ENCODE measurements at places on chromosomes 1 and 21.

DNA sequence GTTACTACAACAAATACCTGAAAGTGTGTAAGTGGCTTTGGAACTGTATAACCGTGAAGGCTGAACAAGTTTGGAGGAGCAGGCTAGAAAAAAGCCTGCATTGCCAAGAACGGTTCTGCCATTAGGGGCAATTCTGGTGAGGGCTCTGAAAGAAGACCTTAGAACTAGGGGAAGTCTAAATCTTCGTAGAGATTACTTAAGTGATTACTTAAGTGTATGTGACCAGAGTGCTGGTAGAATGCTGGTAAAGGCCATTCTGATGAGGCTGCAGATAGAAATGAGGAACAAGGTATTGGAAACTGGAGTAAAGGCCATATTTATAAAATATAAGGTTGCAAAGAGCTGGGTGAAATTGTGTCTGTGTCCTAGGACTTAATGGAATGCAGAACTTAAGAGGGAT lies 158.0 kb downstream of the CLIC6 start:
- no peak for DNase-seq

DNA sequence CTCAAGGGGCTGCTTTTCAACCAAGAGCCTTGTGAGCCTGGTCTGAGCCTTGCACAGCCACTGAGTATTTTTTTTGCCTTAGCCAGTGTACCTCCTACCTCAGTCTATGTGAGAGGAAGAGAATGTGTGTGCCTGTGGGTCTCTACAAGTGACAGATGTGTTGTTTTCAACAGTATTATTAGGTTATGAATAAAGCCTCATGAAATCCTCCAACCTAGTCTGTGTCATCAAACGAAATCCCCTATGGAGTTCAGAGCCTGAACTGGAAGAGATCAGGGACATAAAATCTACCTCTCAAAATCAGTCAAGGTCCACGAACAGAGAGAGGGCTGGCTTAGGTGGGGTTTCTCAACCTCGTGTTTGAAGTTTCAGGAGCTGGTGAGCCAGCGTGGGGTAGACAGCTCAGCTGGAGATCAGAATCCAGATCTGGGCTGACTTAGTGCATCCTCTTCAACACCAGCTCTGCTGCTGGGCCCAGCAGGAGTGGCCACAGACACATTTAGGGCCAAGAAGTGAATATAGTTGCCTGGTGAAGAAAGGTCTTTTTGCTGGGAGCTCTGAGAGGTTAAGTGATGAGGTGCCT lies 8.2 kb downstream of the XKR8 start:
- DNase-seq, result no peak

DNA sequence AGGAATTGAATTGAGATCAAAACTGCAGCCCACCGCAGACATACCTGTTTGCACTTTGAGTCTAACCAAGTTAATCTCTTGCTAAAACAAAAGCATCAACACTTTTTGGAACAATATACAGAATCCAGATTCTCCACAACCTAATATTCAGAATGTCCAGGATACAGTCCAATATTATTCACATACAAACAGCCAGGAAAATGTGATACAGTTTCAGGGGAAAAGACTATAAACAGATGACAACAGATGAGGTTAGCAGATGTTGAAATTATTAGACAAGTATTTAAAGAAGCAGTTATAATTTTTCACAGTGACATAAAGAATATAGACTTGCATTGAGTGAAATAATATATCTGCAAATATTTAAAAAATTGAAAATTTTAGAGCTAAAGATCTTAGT lies 678.1 kb upstream of the CXADR start:
- DNase-seq, result no peak

GRCh38 chr1:235527196-235527814 lies 23.1 kb upstream of the B3GALNT2 start:
- DNase-seq, result no peak

DNA sequence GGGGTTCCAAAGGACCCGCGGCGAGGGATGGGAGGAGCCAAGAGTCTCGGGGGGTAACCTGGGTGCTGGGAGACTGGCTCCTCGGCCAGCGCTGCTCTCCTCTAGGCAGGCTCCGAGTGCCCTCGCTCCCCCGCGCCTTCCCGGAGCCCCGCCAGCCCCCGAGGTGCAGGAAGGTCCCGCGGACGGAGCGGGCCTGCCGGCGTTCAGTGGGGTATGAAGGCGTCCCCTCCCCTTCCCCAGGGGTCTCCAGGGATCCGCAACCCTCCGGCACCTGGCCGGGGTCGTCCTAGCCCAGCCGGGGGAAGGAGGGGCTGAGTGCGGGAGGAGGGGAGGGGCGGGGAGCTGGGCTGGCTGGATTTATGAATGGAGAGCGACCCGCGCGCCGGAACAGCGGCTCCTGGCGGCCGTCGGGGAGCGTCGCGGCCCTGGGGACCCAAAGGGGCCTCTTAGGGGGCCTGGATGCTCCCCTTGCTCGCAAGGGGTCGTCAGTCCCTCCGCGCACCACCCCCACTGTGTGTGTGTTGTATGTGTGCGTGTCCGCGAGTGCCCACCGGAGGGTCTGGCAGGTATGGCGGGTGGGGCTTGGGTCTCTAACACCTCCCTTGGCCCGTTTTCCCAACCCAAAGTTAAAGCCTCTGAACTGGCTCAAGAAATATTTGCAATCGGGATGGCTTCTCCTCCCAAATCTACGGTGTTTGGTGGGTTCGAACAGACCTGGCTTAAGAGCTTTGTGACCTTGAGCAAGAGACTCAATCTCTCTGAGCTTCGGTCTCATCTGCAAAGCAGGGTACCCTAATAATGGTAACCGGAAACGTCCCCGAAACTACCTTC lies 642 bp downstream of the HCRTR1 start:
- peak; percentile 35 for DNase-seq

DNA sequence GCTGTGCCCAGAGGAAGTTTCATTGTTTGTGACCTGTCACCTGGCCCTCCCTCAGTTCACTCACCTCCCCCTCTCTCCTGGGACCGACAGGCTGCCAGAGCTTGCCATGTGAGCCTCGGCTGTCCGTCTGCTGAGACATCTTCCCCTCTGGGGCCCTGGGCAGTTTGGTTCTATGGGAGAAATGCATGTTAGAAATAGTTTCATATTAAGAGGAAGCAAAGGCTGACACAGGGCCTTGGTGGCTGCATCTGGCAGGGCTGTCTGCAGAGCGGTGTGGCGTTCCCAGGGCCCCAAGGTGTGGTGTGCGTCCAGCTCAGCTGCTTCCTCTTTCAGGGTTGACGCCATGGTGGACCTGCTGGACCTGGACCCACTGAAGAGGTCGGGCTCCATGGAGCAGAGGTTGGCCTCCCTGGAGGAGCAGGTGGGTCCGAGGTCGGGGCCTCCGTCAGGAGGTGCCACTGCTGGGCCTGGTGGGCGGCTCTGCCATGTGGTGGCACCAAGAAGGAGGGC lies 31.9 kb upstream of the LRRC3 start:
- no peak for DNase-seq

DNA sequence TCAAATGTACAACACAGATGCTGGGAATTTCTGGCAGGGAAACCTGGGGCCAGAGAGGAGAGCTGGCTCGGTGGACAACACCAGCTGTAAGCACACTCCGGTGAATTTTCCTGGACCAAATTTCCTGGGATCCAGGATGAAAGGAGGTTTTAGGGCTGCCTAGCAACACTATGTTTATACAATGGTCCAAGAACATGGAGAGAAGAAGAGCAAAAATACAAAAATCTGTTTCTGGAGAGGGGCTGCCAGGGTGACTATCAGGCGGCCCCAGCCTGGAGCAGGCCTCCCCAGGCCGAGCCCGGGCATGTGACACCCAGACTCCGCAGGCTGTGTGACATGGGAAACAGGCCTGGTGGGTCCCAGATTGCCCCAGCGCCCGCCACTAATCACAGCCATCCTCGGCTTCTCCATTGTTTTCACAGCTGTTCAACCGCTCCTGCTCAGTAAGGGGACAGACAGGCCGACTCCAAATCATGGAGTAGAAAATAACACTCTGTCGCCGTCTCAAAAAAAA lies 336.0 kb upstream of the NFIA start:
- DNase-seq, result no peak

- DNase-seq, result no peak
These were observed 47.5 kb downstream of the SYDE2 start for GRCh38 chr1:85153149-85153891.

DNA sequence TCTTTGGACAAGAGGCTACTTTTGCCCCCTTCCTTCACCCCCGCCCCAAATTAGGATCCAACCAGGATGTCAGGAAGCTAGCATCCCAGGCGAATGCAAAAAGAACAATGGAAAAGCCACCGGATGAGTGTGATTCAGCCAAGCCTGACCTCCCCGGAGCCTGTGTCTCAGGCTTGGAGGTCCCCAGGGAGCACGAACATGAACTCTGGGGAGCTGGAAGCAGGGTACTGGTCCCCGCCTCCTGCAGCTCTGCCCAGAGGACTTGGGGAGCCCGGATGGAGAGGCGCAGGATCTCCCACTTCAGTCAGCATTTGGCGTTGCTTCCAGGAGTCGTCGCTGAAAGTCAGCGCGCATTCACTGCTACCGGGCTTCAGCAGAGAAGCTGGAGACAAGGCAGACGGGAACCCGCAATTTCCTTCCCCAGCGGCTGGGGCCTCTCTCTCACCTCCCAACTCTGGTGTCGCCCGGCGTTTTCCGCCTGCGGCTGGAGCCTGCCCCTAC lies 1.8 kb upstream of the TBX15 start:
- no peak for DNase-seq

GRCh38 chr1:223038288-223039006 lies 104.6 kb downstream of the TLR5 start:
- DNase-seq, result no peak

DNA sequence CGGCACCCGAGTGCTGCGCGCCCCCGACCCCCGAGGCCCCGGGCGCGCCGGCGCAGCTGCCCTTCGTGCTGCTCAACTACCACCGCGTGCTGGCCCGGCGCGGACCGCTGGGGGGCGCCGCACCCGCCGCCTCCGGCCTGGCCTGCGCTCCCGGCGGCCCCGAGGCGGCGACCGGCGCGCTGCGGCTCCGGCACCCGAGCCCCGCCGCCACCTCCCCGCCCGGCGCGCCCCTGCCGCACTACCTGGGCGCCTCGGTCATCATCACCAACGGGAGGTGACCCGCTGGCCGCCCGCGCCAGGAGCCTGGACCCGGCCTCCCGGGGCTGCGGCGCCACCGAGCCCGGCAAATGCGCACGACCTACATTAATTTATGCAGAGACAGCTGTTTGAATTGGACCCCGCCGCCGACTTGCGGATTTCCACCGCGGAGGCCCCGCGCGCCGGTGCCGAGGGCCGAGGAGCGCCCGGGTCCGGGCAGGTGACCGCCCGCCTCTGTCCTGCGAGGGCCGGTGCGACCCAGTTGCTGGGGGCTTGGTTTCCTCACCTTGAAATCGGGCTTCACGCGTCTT lies 49.0 kb downstream of the SIM2 start:
- DNase-seq, result no peak

DNA sequence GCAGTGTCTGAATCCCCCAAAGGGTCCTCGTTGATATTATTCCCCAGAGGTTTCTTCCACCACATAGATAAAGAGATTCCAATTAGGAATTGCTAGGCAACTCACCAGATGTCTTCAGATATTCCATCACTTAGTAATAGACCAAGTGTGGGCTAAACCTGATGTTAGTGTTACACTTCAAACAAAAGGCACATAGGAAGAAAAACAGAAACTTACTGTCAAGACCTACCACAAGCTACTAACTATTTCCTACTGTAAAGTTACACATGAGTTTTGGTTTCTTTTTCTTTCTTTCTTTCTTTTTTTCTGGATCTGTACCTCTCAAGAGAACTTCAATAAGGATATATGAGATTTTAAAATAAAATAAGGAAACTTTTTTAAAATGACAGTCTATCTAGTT lies 879.1 kb upstream of the NEGR1 start:
- no peak for DNase-seq

DNA sequence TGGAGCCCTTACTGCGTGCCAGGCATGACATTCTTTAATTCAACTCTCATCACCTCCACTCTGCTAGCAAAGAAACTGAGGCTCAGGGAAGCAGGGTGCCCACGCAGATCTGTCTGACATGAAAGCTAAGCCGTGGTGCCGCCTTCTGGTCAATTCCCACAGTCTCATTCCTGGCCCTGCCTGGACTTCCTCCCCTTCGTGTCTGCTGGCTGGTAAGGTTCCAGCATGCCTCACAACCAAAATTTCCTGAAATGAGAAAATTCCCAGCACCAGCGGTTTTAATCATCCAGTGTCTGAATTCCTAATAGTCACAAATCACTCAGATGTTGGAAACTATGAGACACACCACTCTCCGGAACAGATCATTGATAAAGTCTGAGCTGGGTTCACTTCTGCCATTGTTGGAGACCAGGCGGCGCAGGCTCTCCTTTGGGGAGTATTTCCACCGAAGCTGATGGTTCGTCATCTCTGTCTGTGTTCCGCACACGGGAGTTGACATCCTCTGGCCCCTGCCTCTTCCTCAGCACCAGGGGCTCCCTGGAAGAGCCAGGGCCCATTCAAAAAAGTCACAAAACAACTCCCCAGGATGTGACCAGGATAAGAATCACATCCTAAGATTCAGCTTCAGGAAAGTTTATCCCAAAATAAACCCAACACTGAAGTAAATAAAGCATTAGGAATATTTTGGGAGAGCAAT lies 167.7 kb downstream of the PLPP3 start:
- DNase-seq, result no peak

- DNase-seq, result no peak
These were observed 11.0 kb upstream of the TFF1 start for GRCh38 chr21:42377211-42377950.

GRCh38 chr1:108521990-108522393 lies 37.9 kb upstream of the EEIG2 start:
- no peak for DNase-seq

Measured in CD4-positive, alpha-beta T cell treated with Interleukin-12 subunit alpha and Interleukin-12 subunit beta, for 1 hour (primary cell).